ENCODE measurements at places on chromosomes 6 and 20. TPM values are rescaled to one million over a fixed set of nuclear protein-coding genes. Genes with fewer than 3 reads are reported as not detected.

Gene ADGRF4
- polyA plus RNA-seq, result not detected

Gene ELOVL4
- polyA plus RNA-seq, result 0.26 TPM

Gene SNAI1
- polyA plus RNA-seq, result 1.3 TPM

- H3K27me3 ChIP-seq, result no peaks in the 10 kb centered on the region
- no peak for DNase-seq
- H3K27ac ChIP-seq, result no peak overlapping the region
- H3K36me3 ChIP-seq, result no peaks in the 10 kb centered on the region
Observed at GRCh38 chr6:96943555-96944215, 19.2 kb downstream of the KLHL32 start.

GRCh38 chr6:38131527-38131965, 312.0 kb downstream of the ZFAND3 start:
- no peak for DNase-seq
- no peak overlapping the region for H3K27ac ChIP-seq
- H3K36me3 ChIP-seq, result no peaks in the 10 kb centered on the region
- H3K4me3 ChIP-seq, result no peak overlapping the region
- no peaks in the 10 kb centered on the region for H3K27me3 ChIP-seq

- no peaks in the 10 kb centered on the region for H3K27me3 ChIP-seq
- H3K36me3 ChIP-seq, result peaks cover 37% of the 10 kb centered on the region
- no peak overlapping the region for H3K4me3 ChIP-seq
- no peak overlapping the region for H3K27ac ChIP-seq
Observed at GRCh38 chr20:1941226-1941625, 46.0 kb downstream of the SIRPA start.

GRCh38 chr20:56752274-56752673, 123.2 kb downstream of the TFAP2C start:
- no peaks in the 10 kb centered on the region for H3K36me3 ChIP-seq
- peaks cover 34% of the 10 kb centered on the region for H3K27me3 ChIP-seq
- H3K4me3 ChIP-seq, result no peak overlapping the region
- DNase-seq, result no peak
- H3K4me1 ChIP-seq, result no peaks in the 10 kb centered on the region
- no peak overlapping the region for H3K27ac ChIP-seq
